ENCODE measurements at places on chromosomes 4 and X.

GRCh38 chr4:76954489-76954888, 4.9 kb downstream of the SEPTIN11 start:
- no peak for DNase-seq

DNA sequence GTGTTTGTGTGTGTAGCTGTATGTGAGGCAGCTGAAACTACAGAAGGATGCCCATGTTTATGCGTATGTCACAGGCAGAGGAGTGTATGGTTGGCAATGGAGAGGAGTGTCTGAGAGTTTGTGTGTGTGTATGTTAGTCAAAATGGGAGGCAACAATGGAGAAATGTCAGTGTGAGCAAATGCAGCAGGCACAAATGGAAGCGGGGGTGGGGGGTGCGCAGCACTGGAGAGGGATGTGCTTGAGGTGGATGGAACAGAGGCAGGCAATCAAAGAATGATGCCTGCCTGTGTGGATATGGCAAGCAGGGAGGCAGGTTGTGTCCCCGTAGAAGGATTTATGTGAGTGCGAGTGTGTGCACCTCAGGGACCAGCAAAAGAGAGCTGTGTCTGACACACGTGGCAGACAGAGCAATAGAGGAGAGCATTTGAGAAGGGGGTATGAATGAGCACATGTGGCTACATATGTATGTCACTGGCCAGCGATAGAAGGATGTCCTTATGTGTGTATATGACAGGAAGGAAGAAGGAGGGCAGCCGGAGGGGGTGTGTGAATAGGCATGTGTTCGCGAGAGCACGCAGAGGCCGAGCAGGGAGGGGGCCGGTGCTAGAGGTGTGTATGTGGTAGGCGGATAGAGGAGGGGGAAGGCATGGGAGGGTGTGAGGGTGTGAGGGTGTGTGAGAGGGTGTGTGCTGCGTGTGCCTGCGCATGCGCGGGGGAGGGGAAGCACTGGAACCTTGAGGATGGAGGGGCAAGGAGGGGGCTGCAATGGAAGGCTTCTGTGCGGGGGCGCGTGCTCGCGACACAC, 1.1 kb downstream of the PJA1 start:
- no peak for DNase-seq

GRCh38 chrX:21806691-21807090, 32.7 kb upstream of the MBTPS2 start:
- no peak for DNase-seq

- DNase-seq, result no peak
Observed at GRCh38 chr4:99430106-99430505, 5.0 kb downstream of the ADH7 start.

DNA sequence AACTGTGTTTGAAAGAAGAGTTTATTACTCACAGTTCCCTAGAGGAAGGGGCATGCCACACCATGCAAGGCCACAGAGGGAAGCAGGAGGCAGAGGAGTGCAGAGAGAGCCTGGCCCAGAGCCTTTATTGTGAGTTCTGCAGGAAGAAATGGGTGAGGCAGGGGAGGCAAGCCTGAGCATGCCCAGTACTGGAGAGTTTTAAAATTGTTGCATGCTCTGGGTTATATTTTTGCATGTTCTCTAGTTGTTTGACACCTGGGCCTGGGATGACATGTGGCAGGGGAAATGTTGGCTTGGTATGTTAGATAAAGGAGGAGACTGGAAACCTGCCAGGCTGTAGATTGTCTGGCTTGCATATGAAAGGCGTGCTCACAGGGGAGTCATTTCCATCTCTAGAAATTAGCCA, 19.7 kb upstream of the CRMP1 start:
- DNase-seq, result no peak

DNA sequence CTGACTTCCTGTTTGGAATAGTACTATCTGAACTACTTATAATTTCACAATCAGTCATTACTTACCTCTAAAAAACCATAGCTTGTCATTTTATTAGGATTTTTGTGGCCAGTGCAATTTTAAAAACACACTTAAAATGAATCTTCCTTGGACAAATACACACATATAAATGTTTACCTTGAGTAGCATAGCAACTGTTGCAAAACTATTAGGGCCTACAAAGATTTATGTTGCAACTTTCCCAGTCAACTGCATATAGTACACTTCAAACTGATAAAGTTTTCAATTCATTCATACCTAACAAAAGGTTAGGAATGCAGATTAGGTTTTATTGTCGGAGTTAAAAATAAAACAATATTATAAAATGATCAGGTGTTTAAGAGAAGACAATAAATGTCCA, 193.0 kb downstream of the PDGFC start:
- no peak for DNase-seq

DNA sequence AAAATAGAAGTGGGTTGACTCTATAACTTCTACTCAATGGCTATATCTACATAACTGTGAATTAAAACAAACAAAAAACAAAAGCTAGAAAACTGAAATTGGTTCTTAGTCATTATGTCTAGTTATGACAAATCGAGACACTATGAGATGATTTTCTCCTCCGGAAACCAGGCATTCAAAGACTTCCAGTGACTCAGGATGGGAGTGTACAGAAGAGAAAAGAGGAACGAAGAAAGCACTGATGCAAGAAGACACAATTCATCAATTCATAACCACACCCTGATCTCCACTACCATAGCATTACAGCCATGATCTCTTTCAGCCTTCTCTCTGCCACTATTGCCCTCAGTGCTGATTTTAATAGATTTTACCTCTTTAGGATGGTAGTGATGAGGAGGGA, 253.6 kb downstream of the CBLL2 start:
- no peak for DNase-seq

DNA sequence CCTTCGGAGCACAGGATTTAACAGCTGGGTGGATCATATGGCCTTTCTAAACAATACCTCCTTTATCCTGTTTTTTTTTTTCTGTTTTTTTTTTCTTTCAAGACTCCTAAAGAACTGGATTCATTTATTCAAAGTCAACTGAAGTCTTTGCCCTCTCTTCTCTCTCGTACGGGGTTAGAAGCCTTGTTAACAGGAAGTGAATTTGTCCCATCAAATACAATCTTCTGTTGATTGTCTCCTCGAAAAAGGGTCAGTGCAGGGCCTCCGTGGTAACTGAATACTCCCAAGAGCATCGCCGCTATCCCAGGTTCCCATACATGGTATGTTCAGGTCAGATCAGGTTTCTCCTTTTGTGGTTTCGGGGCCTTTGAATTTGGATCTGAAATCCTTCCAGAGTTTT, 1.8 kb upstream of the TMEM128 start:
- DNase-seq, result no peak

GRCh38 chr4:114782415-114783214, 184.0 kb downstream of the UGT8 start:
- no peak for DNase-seq

DNA sequence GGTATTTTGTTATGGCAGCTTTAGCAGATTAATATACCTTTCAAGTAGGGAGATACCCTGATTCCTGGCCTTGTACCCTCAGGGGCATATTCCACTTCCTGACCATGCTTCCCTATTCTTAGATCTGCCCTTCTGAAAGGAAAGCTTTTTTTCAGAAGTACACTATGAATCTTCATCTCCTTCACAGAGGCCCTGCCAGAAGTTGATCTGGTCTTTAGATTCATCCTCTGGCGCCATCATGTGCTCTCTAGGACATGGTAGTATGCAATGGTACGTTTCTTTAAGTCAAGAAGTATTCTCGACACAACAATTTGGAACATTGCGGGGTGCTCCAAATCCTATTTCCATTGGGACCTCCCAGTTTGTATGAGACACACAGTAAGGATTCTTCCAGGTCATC, 39.6 kb upstream of the DIPK2B start:
- no peak for DNase-seq

DNA sequence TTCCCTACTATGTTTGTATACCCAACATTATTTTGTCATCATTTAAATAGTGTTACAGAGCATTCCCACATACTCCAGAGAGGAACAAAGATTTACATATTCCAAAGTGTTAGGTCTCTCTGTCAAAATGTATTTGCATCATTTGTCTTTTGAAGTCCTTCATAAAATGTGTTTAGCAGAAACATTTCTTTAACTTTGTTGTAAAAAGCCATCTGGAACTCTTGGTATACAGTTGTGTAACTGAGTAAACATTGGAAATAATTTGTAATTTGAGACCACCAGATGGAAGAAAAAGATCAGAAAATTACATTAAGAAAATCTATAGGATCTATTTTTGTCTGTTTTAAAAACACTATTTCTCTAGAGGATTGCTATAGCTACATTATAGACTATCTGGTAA, 56.6 kb upstream of the ALB start:
- DNase-seq, result no peak

GRCh38 chrX:150508451-150509367, 59.7 kb upstream of the MTM1 start:
- no peak for DNase-seq

- no peak for DNase-seq
Observed at GRCh38 chrX:153568451-153569011, 30.4 kb downstream of the CCNQ start.

GRCh38 chr4:53855581-53856250, 208.7 kb downstream of the CHIC2 start:
- no peak for DNase-seq

- no peak for DNase-seq
Observed at GRCh38 chr4:29014555-29014954, 1705.6 kb upstream of the PCDH7 start.

DNA sequence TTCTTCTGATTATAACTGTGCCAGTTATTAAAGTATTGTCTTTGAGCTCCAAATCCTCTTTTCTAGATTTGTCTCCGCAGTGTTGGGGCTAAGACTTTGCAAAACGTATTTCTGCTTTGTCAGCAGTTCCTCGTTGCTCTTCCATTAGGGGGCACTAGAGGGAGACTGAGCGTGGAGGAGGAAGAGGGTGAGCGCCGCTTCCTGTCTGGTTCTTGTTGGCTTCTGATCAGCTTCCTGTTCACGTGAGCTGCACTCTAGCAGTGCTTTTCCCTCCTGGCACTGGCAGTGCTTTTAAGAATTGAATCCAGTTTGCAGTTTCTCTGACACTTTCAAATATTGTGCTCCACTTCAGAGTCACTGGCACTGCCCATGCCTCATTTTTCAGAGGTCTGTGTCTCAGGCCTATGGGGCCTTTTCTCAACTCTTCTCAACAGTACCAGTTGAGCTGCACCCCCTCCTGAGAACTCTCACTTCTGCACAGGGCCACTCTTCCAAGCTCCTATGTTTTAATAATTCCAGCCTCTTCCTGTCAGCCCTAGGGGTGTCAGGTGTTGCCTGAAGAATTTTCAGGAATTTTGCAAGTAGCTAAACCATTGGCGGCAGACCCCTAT, 54.4 kb upstream of the LCORL start:
- no peak for DNase-seq

DNA sequence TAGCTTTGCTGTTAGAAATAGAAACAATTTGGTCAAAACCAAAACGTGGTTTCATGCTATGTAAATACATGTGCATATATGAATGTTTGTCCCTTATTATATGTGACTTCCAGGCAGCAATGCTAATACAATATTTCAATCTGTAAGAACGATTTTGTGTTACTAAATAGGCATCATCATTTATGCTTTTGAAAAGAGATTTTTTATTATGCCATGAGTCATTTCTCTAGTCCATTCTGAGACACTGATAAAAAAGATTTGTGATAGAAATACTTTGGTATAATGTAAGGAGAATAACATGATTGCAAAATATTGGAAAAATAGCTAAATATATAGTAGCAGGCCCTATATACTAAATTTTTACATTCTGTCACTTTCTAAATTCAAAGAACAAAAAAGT, 28.9 kb downstream of the SYNPO2 start:
- no peak for DNase-seq

GRCh38 chr4:52592287-52592686, 66.8 kb downstream of the USP46 start:
- DNase-seq, result no peak

- DNase-seq, result no peak
Observed at GRCh38 chr4:80086296-80086695, 13.3 kb upstream of the ANTXR2 start.

DNA sequence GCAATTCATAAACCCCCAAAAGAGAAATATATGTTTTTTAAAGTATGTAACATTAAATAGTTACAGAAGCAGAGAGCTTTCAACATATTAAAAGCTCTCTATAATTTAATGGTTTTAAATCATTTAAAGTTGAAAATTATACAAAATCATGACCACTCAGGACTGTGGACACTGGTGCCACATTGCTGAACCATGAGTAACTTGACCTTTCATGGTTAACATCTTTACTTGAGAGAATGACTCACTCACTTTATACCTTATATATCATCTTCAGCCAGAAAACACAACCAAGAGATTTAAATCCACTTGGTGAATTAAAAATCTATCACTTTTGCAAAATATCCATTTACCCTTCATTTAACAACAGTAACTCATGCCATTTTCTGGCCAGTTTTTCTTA, 584.3 kb upstream of the SMIM31 start:
- no peak for DNase-seq

DNA sequence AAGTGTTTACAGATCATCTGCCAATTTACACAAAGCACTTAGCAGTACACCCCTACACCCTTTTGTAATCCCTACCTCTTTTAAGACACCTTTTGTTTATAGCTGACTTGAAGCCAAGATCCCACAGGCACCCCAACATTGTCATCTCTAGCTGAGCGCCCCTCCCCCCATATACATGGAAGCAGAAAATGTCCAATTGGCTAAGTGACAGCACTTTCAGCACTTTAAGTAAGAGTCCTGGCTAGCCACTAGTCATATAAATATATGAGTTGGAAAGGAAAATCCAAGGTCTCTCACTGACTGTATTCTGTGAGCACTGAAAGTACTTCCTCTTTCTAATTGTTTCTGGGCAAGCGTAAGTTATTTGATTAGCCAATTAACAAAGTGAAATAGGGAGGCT, 108.2 kb downstream of the NSUN7 start:
- no peak for DNase-seq

- DNase-seq, result no peak
Observed at GRCh38 chr4:147768113-147768512, 36.2 kb downstream of the ARHGAP10 start.

DNA sequence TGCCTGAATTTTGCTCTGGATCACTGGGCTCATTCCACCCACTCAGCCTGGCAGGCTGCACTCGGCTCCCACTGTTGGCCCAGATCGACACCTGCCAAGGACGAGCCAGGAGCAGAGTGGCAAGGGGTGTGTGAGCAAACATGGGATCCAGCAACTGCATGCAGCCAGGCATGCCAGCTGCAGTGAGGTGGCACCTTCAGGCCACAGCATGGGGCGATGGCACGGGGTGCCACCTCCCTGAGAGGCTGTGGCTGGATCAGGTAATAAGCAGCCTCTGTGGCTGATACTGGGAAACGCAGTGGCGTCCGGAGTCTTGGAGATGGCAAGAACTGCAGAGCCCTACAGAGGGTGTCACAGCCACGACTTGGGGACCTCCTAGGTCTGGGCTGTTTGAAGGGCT, 244.5 kb upstream of the FSTL5 start:
- DNase-seq, result no peak
